Activated CD4-positive, alpha-beta T cell treated with anti-CD3 and anti-CD28 coated beads, Interleukin-2, amount 50 U/mL, for 4 hours (primary cell): ENCODE measurements at places on chromosomes 16 and 17.

DNA sequence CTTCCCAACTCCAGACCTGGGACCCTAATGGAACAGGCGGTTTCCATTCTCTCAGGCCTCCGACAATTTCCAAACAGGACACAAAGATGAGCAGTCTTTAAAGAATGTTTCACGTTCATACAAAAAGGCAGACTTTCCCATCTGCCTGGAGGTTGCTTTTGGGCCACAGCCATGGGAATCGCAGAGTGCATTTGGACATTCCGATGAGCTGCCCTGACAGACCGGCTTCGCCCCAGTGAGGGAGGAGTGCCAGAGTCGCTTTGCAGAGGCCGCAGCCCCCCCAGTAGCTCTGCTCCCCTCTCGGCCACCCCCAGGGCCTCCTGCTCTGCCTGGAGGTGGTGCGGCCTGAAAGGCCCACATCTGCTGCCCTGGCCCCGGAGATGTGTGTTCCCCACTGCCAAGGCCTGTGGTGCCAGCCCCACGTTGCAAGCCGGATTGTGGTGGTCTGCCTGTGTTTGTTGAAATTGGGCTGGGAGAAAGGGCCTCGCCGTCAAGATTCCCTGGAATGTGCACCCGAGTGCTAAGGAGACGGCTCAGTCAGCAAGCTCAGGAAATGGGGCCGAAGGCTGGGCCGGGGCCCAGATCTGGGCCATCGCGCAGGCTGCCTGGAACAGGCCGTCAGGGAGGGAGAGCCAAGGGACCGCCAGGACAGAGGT lies 89.8 kb downstream of the C16orf95 start:
- DNase-seq, result no peak

GRCh38 chr16:68369697-68370580 lies 59.1 kb downstream of the PRMT7 start:
- no peak for DNase-seq

- no peak for DNase-seq
Measured at GRCh38 chr17:76917829-76918228, 49.6 kb downstream of the MGAT5B start.

DNA sequence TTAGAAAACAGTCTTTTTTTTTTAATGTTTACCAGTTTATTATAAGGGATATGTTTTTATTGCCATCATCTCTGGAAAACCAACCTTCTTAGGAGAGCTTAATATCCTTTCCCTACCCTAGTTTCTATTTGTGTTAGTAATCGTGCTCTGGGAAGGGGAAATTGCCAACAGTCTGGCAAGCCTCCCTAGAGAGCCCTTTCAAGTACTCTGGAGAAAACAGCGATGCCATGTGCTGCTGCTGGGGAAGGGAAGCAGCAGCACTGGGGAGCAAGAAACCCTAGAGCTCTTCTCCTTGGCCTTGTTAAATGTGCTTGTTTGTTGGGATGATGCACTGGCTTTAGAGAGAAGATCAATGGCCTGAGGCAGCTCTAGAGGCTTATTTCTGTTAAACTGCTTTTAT lies 10.3 kb downstream of the RETREG3 start:
- DNase-seq, result no peak

- DNase-seq, result no peak
Measured at GRCh38 chr16:13238182-13238581, 336.8 kb downstream of the SHISA9 start.

GRCh38 chr16:11556214-11556819 lies 30.4 kb downstream of the LITAF start:
- no peak for DNase-seq

GRCh38 chr16:83312015-83312717 lies 495.6 kb upstream of the HSBP1 start:
- no peak for DNase-seq

DNA sequence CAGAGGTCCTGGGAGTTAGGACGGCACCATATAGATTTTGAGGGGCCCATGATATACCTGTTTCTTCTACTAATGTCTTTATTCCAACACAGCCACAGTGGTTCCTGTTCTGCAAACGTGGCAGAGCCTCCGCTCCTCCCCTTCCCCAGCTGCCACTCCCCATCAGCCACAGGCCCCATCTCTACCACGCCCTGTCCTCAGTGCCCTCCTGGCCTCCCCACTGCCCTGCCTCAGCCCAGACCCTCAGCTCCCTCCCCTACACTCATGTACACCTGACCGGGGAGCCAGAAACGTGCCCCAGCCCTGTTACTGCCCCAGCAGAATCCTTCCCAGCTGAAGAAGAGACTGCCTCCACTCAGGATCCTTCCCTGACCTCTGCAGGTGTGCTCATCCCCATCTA lies 11.9 kb upstream of the RBFOX3 start:
- DNase-seq, result no peak

DNA sequence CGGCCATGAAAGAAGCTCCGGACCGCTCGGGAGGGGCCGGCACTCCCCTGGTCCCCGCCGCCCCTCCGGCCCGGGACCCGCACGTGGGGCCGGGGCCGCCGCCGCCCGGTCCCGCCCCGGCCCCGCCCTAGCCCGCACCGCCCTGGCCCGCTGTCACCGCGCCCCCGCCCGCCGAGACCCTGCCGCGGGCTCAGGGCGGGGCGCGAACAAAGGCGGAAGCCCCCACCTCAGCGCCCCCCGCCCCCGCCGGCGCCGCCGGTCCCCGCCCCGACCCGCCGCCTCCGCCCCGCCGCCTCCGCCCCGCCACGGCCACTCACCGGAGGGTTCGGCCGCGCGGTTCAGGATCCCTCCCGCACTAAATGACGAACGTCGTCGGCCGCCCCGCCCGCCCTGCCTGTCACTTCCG lies at the start of gene ARHGDIA:
ARHGDIA (minus strand) TSS at position 357 of the 406 bp plus-strand sequence. CDS start 1,407 bp downstream, outside the sequence.
- DNase-seq, result no peak

GRCh38 chr16:81842564-81843242 lies 63.6 kb downstream of the PLCG2 start:
- no peak for DNase-seq

- no peak for DNase-seq
Measured at GRCh38 chr16:79163691-79164387, 436.7 kb downstream of the MAF start.
